ENCODE measurements at places on chromosomes 2 and 18.

DNA sequence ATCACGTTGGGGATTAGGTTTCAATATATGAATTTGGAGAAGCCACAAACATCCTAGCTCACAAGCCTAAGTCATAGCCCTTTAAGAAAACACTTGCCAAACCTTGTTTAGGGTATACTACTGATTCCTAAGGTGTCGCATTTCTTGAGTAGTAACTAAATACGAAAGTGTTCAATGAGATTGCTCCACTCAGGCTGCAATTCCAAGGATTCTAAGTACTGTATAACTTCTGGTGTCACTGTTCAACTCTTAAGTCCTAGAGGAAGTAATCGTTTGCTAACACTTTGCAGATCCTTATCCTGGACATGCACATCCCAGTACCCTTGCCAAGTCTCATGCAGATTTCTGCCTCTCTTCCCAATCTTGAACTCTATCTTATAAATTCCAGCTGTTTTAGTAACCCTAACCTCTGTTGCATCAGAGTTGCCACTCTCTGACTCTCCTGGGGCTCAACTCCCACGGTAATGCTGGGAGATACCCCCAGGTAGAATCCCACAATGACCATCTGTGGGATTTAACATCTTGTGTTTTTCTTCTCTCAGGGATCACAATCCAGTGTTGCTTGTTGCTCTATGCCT is 122.4 kb downstream of the HIBCH start:
- DNase-seq, result no peak

DNA sequence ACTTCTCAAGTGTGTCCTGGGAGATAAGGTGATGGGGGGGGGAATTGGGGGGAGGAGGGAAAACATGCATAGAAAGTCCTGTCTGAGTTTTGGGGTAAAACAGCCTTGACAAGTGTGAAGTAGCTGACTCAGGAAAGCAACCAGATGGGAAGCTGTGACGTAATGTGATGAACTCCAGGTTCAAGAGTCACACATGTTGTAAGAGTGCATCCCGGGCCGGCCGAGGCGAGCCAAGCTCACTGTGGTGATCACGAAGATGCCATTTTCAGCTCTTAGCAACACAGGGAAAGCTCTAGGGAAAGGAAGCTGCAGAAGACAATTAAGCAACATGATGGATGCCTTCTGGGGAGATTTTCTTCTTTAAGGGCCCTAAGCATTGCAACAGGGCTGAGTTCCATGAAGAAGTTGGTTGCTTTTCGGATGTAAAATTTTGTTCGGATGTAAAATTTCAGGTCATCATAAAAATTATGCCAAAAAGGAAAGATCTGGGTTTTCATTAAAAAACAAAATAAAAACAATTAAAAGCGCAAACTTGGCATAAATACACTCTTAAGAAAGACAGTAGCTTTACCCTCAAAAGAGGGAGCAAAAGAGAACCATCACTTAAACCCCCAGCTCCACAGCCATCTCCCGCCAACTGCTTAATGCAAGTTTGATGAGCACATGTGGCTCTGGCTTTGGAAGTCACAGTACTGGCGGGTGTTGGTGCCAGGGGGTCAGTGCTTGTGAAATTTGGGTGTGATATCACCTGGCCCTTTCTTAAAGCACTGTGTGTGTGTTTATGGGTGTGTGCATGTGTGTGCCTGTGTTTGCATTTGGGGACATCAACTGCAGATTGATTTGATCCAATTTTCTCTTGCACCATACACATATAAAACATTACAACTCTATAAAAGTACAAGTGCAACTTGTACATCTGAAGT is 19.1 kb downstream of the SERTAD2 start:
- DNase-seq, result no peak

DNA sequence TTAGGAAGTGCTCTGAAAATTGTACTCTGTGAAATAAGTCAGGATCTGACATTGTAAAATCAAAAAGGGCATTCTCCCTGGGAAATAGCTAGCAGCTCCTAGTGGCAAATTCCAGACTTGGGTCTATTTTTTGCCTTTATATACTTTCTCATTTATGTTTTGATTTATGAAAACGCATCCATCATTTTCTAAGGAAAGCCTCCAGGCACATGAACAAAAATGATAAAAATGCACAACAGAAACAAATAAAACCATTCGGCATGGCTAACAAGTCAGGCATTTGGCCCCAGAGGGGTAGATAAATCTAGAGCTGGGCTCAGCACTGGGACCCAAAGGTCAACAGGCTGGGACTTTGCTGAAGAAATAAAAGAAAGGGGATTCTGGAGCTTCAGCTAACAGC is 167.0 kb downstream of the BCL11A start:
- no peak for DNase-seq

GRCh38 chr2:193985272-193985671 is 1671.8 kb upstream of the SLC39A10 start:
- DNase-seq, result no peak

DNA sequence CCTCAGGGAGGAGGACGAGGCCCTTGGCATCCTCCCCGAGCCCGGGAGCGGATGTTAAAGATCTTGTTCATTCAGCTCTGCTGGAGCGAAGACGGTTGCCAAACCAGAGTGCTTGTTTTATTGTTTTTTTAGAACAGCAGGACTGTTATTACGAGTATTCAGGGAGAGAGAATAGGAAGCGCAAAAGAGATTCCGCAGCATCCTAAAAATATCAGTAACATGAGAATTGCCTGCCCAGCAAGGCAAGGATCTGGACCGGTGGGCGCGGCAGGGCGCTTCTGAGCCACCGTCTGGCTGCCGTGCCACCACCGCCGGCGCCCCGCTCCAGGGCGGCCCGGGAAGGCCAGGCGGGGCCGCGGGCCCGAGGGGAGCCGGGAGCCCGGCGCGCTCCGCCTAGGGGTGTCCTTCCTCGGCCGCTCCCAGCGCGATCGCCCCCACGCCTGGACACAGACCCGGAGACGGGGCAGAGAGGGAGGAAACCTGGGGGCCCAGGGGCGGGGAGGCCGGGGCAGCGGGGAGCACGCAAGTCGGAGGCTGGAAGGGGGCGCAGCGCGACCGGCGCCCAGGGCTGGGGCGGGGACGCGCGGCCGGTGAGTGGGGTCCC is 843 bp downstream of the CYS1 start:
- no peak for DNase-seq

DNA sequence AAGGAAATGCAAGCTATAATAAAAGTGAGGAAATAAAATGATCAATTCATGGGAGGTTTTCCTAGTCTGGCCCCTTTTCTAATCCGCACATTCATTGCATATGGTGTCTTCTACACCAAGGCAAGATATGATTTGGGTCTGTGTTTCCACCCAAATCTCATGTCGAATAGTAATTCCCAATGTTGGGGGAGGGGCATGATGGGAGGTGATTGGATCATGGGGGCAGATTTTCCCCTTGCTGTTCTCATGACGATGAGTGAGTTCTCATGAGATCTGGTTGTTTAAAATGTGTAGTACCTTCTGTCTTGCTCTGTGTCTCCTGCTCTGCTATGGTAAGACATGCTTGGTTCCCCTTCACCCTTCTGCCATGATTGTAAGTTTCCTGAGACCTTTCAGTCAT is 315.4 kb downstream of the CYRIA start:
- no peak for DNase-seq

DNA sequence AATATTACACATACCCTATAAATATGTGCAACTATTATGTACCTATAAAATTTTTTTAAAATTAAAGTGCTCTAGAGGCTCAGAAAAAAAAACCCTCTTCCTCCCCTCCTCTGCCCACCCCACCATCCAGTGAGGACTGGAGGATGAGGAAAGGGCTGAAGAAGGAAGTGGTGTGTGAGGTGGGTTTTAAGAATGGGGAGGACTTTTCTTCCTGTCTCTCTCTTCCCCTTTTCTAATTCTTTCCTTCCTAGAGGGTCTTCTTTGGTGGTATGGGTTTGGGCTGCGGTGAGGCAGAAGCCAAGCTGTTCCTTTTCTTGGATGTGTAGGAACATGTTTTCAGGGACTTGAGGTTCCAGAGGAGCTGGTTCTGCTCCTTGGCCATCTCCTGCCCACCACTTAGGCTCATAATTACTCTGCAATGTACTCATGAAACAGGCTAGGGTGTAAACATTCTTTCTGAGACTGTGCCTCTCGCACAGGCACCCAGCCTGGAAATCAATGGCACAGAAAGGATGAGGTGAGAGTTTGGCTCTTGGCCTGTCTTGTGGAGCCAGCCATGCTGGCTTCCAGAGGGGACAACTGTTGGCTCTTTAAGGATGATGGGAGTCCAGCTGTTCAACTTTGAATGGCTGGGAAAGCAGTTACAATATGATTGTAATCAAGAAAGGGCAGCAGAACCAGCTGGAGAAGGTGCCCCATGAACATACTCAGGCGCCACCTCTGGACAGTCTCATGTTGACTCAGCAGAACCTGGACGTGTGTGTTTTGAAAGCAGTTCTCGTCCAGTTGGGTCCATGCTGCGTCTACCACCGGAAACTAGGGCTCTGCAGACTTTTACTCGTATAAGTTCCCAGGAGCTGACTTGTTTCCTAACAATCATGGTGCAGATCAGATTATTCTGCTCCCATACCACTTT is 38.3 kb downstream of the IL1RL2 start:
- DNase-seq, result no peak

- no peak for DNase-seq
Measured at GRCh38 chr2:12728221-12728777, 11.6 kb downstream of the TRIB2 start.

GRCh38 chr2:177165721-177166711 is 46.6 kb upstream of the HNRNPA3 start:
- no peak for DNase-seq

- DNase-seq, result no peak
Measured at GRCh38 chr2:188308483-188308882, 16.8 kb downstream of the GULP1 start.

GRCh38 chr2:239253264-239253663 is 147.6 kb downstream of the HDAC4 start:
- DNase-seq, result no peak

GRCh38 chr2:240949791-240950705 is 43.9 kb downstream of the CROCC2 start:
- DNase-seq, result no peak

- no peak for DNase-seq
Measured at GRCh38 chr18:6251084-6251483, 163.6 kb downstream of the L3MBTL4 start.

DNA sequence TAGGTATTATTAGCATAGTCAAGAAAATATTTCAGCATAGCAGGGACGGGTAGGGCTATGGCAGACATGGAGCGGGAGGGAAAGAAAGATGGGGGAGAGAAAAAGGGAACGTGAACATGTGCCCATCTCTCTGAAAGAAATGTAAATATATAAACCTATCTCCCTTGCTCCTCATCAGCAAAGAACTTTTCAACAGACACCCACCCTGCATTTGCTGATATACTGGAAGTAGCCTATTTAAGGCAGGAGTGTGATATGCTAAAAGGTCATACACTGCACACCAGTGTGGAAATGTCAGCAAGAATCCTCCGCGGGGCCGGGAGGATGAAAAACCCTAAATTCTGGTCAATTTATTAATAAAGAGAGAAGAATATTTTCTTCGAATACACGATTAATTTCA is 1.7 kb downstream of the MBOAT2 start:
- DNase-seq, result no peak

GRCh38 chr2:120949027-120949956 is 213.6 kb downstream of the GLI2 start:
- no peak for DNase-seq

DNA sequence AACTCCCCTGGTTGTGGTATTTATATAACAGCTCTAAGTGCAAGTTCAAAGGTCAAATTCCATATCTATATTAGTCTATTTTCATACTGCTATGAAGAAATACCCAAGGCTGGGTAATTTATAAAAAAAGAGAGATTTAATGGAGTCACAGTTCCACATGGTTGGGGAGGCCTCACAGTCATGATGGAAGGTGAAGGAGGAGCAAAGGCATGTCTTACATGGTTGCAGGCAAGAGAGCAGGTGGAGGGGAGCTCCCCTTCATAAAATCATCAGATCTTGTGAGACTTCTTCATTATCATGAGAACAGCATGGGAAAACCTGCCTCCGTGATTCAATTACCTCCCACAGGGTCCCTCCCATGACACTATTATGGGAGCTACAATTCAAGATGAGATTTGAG is 179.6 kb upstream of the FBXO11 start:
- DNase-seq, result no peak

- DNase-seq, result no peak
Measured at GRCh38 chr18:6929370-6930102, 188.1 kb downstream of the LAMA1 start.

DNA sequence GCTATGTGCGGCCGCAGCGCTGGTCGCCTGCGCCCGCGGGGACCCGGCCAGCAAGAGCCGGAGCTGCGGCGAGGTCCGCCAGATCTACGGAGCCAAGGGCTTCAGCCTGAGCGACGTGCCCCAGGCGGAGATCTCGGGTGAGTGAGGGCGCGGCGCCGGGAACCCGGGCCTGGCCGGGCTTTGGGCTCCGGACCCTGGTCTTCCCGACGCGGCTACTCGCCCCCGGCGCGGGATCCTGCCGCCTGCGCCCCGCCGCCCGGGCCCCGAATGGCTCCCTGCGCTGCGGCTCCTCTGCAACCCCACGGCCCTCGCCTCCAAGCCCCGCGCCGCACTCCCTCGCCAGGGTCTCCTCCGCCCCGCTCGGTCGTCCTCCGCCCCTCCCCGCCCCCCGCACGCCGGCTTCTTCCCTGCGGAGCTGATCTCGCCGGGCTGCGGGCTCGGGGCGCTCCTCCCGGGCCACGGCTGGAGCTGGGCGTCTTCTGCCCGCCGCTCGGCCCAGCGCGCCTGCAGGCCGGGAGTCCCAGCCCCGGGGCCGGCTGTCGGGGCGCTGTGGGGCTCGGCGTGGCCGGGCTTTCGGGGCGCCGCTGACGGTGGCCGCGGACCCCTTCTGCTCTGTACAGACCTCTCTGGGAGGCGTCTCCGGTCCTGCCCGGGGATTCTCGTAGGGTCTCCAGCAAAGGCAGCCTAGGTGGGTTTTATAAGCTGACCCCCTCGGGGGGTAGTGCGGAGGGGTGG is 652 bp downstream of the GPC1 start:
- DNase-seq, result no peak

- no peak for DNase-seq
Measured at GRCh38 chr2:30981096-30981495, 157.1 kb downstream of the GALNT14 start.
